Spinal cord (tissue), 10 donors: ENCODE measurements at places on chromosomes 13 and 19. TPM values are rescaled to one million over a fixed set of nuclear protein-coding genes. Genes with fewer than 3 reads are reported as not detected.

PDS5B gene
- 136 TPM for total RNA-seq

GRCh38 chr13:62093984-62094780, 678.5 kb upstream of the PCDH20 start:
- no peak for DNase-seq

DNA sequence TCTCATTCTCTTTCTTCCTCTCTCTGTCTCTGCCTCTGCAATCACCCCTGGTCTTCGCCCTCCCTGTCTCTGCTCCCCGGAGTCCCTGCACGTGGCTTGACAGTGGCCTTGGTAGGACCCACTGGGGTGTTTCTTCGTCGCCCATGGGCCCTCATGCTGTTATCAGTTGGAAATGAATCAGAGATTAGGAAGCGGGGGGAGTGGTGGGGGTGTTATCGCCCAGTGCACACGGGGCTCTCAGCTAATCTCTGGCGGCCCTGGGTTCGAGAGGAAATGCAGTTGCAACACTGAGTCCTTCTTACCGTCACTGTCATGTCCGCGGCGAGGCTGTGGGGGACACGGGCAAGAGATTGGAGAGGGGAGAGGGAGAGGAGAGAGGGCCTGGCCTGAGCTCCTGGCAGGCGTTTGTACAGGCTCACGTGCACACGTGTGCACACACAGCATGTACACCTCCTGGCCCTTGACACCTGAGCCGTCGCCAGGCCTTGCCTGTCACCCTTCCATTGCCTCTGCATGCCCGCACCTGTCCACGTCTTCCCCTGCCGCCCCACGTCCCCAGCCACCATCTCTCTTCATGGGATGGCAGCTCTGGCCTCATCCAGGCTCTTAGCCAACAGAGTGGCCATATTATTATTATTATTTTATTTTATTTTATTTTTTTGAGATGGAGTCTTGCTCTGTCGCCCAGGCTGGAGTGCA, 37.8 kb upstream of the SLC7A10 start:
- DNase-seq = no peak

AMH gene
- 2.8 TPM for total RNA-seq

AKAP8 gene
- total RNA-seq = 10.1 TPM

SIGLEC14 gene
- total RNA-seq = 1.1 TPM

DNA sequence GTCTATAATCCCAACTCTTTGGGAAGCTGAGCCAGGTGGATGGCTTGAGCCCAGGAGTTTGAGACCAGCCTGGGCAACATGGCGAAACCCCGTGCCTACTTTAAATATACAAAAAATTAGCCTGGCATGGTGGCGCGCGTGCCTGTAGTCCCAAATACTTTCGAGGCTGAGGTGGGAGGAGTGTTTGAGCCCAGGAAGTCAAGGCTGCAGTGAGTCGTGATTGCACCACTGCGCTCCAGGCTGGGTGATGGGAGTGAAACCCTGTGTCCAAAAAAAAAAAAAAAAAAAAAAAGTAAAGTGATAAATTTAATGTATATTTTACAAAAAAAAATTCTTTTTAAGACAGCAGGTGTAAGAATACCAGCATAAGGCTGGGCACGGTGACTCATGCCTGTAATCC, 17.6 kb downstream of the TMEM38A start:
- no peak for DNase-seq

GRCh38 chr13:33401238-33401637, 115.7 kb upstream of the STARD13 start:
- no peak for DNase-seq
